ENCODE measurements at places on chromosomes 2 and 18. TPM values are rescaled to one million over a fixed set of nuclear protein-coding genes. Genes with fewer than 3 reads are reported as not detected.

- DNase-seq, result no peak
Measured at GRCh38 chr2:218743068-218743467, 32.4 kb downstream of the TTLL4 start.

DNA sequence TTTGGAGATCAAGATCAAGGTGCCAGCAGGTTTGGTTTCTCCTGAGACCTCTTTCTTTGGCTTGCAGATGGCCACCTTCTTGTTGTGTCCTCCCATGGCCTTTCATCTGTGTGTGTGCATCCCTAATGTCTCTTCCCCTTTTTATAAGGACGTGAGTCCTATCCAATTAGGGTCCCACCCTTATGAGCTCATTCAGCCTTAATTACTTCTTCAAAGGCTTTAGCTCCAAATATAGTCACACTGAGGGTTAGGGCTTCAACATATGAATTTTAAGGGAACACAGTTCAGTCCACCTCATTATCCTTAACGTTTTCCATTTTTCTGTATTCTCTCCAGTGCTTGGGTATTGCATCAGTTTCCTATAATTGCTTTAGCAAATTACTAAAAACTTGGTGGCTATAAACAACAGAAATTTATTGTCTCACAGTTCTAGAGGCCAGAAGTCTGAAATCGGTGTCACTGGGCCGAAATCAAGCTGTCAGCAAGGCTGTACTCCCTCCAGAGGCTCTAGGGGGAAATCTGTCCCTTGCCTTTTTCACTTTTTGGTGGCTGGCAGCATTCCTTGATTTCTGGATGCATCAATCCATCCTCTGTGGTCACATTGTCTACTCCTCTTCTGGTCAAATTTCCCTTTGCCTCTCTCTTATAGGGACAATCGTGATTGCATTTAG is 34.1 kb downstream of the CDC42EP3 start:
- DNase-seq, result no peak

DNA sequence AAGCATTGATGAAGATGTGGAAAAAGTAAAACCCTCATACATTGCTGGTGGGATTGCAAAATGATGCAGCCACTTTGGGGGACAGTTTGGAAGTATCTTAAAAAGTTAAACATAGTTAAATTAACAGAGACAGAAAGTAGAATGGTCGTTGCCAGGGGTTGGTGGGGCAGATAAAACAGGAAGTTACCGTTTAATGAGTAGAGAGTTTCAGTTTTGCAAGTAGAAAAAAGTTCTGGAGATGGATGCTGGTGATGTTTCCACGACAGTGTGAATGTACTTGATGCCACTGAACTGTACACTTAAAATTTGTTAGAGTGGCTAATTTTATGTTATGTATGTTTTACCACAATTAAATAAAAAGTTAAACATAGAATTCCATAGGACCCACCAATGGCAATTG is 44.5 kb upstream of the EGR4 start:
- DNase-seq, result no peak

GRCh38 chr2:497770-498492 is 179.3 kb downstream of the TMEM18 start:
- no peak for DNase-seq

Gene LYG2
- total RNA-seq, result not detected

GRCh38 chr2:191676790-191677645 is 918 bp upstream of the NABP1 start:
- peak; percentile 73 for DNase-seq

GRCh38 chr18:32258558-32259204 is 68.8 kb downstream of the MEP1B start:
- DNase-seq, result no peak

Data from body of pancreas (tissue), 4 donors.